ENCODE measurements at places on chromosomes 1 and 21. TPM values are rescaled to one million over a fixed set of nuclear protein-coding genes. Genes with fewer than 3 reads are reported as not detected.

Gene RAB42
- total RNA-seq = 4.0 TPM

Gene TRIM46
- 0.17 TPM for total RNA-seq

Gene PRELP
- 169 TPM for total RNA-seq

Gene DDR2
- 168 TPM for total RNA-seq

Gene S100A10
- 112 TPM for total RNA-seq

GRCh38 chr21:34743831-34744230 is 75.0 kb downstream of the CLIC6 start:
- DNase-seq = no peak

- no peak for DNase-seq
These were observed 270.2 kb downstream of the TBX15 start for GRCh38 chr1:118717893-118718292.

- no peak for DNase-seq
These were observed 5.0 kb upstream of the GLRX2 start for GRCh38 chr1:193110246-193110645.

- no peak for DNase-seq
These were observed 118.9 kb downstream of the ATF6 start for GRCh38 chr1:161885003-161885402.

DNA sequence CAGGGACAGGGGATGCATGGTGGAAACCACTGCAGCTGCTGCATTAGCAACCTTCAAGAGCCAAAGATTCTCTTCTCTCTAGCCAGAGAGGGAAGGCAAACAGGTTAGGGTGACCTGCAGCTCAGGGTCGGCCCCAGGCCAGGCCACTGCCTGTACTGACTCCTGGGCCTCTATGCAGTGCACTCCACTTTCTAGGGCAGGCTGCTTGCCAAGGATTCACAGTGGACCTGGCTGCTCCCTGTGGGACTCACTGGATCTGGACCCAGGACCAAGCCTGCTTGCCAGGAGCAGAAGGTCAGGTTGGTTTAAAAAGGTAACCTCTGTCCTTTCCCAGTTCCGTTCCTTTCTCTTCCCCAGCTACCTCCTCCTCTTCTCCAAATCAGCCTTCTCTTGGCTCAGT is 52.4 kb downstream of the HIVEP3 start:
- no peak for DNase-seq

DNA sequence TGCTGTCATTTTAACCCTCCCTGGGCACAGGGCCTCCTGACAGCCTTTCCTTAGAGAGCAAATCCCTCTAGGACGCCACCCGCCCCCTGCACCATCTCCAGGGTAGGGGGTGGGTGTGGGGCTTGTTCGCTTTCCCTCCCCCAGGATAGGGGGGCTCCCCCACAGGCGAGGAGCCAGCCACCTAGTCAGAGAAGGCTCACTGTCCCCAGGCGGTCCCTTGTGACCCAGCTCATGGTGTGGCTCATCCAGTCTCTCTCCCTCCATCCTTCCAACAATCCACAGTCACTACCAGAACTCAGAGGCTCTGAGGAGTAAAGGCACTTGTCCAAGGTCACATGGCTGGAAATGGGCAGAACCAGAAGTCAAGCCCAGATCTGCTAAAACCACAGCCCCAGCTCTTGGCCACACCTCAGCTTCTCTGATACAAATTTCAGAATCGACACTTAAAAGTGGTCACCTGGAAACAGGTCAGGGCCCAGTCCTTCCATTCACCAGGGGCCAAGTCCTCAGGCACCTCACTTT is 89.8 kb downstream of the MRPL37 start:
- no peak for DNase-seq

DNA sequence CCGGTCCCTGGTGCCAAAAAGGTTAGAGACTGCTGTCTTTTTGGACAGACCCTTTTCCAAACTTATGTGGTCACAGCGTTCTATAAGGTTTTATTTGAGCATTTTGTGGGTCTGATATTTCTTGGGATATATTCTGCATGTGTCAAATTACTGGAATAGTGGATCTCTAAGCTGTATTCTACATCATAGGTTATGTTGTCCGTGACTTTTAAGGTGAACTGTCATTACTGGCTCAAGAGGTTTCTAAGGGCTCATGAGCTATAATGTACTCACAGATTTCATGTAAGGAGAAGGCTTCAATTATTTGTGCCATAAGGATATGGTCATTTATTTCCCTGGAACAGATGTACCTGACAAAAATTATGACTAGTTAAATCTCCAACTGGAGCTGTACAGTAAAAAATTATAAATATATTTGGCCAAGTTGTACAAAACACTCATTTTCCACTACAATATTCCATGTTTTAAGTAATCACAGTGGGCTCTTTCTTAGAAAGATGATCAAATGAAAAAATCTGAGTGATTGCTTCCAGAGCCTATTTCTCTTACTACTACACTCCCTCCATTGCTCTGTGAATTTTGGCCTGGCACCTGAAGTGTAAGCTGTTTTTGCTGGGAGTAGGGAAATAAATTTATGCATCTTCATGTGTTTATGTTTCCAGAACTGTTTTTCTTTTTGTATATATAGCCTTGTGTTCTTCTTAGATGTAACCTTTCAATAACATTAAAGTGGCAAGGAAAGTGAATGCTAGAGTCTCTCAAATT is 538.1 kb upstream of the ZRANB2 start:
- DNase-seq = no peak

GRCh38 chr1:243287652-243288051 is 31.8 kb downstream of the SDCCAG8 start:
- no peak for DNase-seq

Measured in esophagus muscularis mucosa (tissue), 4 donors.